ENCODE measurements at places on chromosomes 12 and 14.

GRCh38 chr12:120851944-120852343 lies 52.2 kb downstream of the SPPL3 start:
- DNase-seq, result no peak

DNA sequence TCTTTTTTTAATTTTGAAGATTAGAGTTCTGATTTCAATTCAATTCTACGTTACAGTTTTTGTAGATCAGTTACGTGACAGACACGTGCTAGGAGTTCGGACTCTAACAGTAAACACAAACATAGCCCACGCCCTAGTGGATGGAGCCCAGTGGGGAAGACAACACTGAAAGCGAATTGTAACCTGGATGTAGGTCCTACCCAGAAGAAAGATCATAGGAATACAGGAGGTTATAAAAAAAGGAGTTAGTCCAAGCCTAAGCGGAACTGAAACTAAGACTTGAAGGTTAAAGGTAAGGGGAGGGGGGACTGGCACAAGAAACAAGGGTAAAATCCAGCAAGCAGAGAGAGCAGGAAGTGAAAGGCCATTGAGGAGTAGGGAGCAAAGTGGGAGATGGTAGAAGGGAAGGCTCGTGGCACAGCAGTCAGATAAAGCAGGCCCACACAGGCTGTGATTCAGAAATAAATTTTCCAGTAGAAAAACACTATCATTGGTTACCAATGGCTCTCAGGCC lies 15.7 kb upstream of the CRY1 start:
- no peak for DNase-seq

- no peak for DNase-seq
Observed at GRCh38 chr12:65878540-65878939, 54.3 kb downstream of the HMGA2 start.

DNA sequence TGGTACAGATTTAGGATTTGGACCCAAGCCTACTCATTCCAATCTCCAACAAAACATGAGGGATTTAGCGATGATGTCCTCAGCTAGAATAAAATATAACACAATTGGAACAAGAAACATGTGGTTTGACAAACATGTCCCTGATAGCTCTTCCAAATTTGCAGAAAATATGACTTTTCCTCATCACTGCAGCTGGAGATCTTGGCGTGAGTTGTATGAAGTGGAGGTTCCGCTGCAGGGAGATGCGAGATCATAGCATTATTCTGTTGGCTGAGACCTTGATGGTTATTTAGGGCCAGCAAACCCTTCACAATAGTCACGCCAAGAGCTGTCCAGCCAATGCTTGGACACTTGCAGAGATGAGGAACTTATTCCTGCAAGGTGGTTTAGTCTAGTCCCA lies 413.4 kb upstream of the TBX3 start:
- DNase-seq, result no peak

DNA sequence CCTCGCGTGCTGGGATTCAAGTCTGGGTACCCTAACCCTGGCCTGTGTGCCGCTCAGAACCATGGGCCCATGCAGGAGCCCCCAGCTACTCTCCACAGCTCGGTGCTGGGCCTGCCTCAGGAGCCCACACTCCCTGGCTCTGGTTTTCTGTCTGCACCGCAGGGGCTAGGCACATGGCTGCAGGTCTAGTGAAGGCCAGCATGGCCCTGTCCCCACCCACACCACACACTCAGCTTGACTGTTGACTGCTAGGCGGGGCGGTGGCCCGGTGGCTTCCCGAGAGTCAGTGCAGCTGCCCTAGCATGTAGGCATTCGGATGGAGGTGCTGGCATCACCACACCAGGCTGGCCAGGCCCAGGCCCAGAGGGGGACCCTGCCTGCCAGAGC lies 7.9 kb downstream of the INF2 start:
- DNase-seq, result no peak

- no peak for DNase-seq
Observed at GRCh38 chr12:67390273-67390672, 121.1 kb downstream of the CAND1 start.

DNA sequence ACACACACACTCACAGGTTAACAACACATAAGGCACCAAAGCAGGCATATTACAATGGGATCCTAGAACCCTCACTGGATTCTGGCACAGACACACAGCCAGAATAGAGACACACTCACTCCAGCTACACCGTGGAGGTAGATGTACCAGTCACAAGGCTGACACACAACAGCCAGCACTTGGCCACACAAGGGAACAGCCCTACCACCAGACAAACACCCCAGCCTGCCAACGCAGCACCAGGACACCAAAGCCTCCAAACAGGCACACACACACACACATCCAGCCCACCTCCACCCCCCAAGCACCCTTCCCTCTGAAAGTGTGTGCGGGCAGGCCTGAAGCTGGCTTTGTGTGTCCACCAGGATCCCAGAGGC lies 10.9 kb upstream of the ITGB7 start:
- DNase-seq, result no peak

DNA sequence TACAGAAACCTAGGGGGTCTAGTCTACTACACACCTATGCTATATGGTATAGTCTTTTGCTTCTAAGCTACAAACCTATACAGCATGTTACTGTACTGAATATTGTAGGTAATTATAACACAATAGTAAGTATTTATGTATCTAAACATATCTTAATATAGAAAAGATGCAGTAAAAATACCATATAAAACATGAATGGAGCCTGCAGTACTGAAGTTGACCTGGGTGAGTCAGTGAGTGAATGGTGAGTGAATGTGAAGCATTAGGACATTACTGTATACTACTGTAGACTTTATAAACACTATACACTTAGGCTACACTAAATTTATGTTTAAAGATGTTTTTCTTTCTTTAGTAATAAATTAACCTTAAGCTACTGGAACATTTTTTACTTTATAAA lies 13.1 kb upstream of the ABCD2 start:
- DNase-seq, result no peak

- DNase-seq, result no peak
Observed at GRCh38 chr14:92328664-92329255, 5.8 kb downstream of the SLC24A4 start.

DNA sequence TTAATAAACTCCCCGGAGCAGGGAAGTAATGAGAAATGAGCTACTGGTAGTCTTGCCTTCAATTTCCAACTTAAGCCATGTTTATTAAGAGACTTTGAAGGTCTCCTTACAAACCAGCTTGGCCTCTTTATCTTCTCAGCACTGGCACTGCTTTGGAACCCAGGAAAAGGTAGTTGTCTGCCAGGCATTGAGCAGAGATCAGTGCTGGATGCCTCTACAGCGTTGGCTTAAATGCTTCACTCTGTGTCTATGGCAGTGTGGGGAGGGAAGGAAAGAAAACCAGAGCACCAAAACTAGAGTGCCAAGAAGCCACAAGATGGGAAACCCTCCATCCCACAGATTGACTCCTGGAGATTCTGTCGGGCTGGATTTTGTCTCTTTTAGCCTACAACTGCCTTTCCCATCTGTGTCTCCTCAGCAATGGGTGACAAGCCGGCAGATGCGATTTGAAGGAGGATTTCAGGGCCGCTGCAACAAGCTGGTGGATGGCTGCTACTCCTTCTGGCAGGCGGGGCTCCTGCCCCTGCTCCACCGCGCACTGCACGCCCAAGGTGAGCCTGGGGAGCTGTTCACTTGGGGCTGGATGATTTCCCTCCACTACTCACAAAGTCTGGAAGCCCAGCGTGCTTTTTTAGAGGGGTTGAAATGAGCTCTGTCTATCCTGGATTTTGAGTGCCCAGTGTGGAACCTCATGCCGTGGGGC lies 57.3 kb downstream of the FNTB start:
- no peak for DNase-seq

DNA sequence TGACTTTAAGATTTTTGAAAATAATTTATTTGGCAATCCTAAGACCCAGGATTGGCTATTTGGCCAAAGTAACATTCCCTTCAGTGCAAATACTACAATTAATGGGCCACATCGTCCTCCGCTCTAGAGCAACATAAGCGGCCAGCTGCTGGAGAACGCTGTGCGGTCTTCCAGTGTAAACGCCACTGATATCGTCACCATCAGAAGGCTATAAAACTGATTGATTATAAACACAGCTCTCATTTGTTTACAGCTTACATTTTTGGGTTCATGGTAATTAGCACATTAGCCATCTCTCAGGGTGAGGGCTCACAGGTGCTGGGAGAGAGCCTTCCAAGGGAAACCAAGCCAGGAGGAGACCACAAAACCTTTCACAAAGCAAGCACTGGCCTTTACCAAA lies 130.1 kb upstream of the BMP4 start:
- no peak for DNase-seq

DNA sequence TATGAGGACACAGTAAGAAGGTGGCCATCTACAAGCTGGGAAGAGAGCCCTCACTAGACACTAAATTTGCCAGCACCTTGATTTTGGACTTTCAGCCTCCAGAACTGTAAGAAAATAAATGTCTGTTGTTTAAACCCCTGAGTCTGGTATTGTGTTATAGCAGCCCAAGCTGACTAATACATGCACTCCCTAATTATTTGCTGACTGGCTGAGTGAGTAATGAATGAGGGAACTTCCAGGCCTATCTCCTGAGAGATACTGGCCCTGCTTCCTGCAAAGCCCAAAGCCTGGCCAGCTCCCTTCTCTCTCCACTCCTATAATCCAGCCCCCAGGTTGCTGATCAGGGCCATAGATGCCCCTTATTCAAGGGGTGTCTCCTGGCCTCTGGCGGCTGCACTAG lies 120.0 kb upstream of the NOS1 start:
- DNase-seq, result no peak

- DNase-seq, result no peak
Observed at GRCh38 chr12:46435625-46436024, 63.1 kb upstream of the SLC38A2 start.

DNA sequence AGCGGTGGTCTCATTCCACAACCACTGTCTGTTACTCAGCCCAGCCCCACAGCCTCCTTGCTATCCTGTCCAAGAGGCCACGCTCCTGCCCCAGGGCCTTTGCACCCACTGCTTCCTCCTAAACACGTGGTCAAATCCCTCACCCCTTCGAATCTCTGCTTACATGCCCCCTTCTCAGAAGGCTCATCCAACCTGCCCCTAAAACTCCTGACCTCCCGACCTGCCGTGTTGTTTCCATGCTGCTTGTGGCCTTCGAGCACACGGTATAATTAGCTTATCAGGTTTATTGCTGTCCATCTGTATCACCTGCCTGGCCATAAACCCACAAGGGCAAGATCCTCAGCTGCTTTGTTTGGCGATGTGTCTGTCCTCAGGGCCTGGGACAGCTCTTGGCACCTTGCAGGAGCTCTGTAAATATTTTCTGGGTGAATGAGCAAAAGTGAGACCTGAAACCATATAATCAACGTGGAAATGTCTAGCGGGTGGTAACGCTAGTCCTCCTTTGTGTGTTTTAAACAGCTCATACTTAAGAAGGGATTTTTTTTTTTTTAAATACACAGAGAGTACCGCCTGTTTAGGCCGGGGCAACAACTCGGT lies 36.0 kb downstream of the SCARB1 start:
- DNase-seq, result no peak

DNA sequence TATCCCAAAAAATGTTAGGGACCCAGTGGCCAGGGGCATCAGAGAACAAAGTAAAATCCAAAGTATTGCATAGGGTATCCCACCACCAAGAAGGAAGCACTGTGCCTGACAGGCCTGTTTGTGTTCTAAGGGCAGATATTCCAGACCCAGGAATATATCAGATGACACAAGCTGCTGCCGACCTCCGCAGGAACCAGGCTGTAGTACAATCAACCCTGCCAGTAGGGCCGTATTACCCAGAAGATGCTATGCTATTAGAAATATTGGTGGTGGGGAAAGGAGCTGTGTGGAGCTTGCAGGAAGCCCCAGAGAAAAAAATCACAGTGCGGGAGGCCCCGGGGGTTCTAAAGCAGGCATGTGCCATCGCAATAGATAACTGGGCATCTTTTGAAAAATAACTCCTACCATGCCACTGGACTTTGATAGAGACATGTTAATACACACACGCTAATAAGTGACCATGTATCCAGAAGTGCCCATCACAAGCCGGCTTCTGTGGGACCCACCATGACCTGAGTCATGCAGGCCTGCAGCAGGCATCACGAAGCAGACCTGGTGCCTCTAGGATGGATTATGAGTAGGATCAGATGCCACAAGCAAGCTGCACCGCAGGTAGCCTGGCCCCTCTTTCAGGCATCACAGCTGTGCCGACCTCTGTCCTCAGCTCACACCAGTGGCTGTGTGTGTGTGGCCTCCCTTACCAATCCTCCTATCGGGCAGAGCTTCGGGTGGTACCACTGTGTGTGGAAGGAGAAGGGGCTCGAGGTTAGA lies 242.7 kb downstream of the BCL11B start:
- no peak for DNase-seq

- no peak for DNase-seq
Observed at GRCh38 chr14:90571149-90571947, 174.5 kb downstream of the CALM1 start.

DNA sequence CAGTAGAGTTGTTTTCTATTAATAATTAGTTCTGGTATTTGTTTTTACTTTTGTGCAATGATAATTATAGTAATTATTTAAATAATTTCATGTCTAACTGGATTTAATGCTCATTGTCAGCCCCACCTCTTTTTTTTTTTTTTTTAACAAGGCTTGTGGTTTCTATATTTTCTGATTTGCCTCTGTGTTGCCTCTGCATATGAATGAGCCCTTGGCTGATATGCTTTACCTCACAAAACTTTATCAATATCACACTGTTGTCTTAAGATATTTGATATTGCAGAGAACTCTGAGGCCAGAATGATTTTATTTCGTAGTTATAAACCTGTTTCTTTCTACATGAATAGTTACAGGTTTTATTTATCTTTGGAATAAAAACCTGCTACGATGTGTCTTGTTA lies 116.2 kb upstream of the ATP2B1 start:
- no peak for DNase-seq

DNA sequence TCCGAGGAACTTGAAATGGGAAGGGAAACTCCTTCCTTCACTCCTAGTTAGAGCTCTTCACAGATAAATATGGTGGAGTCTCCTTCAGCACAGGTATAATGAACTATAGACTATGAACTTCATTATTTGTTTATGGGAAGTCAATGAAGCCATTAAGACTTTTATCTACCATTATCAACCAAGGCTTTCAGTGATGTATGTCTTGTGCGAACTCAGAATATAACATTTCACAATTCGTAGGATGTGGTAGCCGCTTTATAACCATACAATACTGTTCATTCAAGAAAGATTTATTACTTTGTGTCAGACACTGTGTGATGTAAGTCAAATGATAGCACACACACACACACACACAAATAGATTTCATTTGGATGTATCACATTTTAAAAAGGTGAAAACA lies 24.8 kb upstream of the ETNK1 start:
- no peak for DNase-seq

- DNase-seq, result no peak
Observed at GRCh38 chr14:94330857-94331256, 7.7 kb upstream of the SERPINA6 start.

- no peak for DNase-seq
Observed at GRCh38 chr12:113325916-113326315, 9.0 kb downstream of the SLC8B1 start.

DNA sequence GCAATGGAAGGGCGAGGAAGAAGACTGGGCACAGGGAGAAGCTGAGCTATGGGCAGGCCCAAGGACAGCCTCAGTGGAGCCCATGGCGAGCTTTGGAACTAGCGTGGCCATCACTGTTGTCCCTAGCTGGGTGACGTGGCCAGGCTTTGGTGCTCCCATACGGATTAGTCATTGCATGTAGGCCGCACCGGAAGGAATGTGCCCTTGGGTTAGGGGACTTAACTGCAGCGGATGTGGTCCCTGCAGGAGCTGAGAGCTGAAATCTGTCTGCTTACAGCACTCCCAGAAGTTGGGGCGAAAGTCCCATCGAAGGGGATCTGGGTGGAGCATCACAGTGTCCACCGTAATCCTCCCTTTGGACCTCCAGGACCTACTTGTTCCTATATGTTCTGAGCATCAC lies 133.7 kb downstream of the PAPOLA start:
- no peak for DNase-seq

- no peak for DNase-seq
Observed at GRCh38 chr12:28517101-28517500, 326.8 kb downstream of the CCDC91 start.

Measured in activated CD8-positive, alpha-beta memory T cell treated with anti-CD3 and anti-CD28 coated beads for 1 hour (primary cell).